ENCODE measurements at places on chromosomes 1 and 21.

DNA sequence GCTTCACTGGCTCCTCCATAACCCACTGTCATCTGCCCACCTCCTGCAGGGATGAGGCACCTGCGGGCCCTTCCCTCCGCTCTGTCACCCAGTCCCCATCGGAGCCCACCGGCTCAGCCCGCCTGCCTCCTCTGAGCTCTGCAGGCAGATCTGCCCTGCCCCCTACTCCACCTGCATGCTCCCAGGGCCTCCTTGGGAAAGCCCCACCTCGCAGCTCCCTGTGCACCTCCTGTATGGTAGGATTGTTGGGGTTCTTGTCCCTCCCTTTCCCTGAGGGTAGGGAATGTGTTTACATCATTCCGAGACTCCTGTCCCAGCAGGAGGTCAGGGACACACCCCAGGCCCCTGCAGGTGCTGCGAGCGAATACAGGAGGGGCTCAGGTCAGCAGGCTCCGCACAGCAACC, 50.5 kb downstream of the SIK1 start:
- DNase-seq, result no peak

GRCh38 chr1:68378296-68379084, 71.3 kb downstream of the RPE65 start:
- DNase-seq, result peak; percentile 19

- no peak for DNase-seq
These were observed 9.7 kb downstream of the TNR start for GRCh38 chr1:175733722-175734121.

- no peak for DNase-seq
These were observed 1.1 kb downstream of the LGALS8 start for GRCh38 chr1:236524895-236525184.

GRCh38 chr1:228798548-228798947, 63.3 kb downstream of the RHOU start:
- no peak for DNase-seq

DNA sequence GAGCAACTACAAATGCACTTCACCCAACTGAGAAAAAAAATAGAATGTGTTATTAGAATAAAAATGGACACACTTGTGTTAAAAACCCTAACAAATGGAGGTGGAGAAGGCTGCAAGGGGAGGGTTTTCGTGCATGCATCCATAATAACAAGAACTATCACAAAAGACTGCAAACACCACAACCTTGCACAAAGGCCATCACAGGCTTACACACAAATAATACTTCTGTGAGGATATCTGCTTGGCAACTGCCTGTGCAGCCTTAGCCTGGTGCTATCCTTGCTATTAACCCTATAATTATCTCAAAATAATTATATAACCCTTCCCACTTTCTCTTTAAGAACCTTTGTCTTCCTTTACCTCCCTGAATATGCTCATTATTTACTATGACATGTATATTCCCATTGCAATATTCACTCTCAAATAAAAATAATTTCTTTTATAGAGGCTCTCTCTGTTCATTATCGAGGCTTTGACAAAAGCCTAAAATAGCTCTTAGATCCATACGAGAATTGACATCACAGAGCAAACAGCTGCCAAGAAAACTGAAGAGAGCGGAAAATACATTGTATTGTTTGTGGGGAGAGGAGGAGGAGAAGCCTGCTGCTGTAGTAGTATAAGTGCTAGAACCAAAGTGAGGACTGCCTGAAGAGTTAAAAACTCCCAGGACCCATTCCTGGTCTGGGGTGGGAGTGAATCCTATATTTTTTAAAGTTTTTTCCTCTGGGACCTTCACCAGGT, 1768.7 kb downstream of the BRINP3 start:
- no peak for DNase-seq

DNA sequence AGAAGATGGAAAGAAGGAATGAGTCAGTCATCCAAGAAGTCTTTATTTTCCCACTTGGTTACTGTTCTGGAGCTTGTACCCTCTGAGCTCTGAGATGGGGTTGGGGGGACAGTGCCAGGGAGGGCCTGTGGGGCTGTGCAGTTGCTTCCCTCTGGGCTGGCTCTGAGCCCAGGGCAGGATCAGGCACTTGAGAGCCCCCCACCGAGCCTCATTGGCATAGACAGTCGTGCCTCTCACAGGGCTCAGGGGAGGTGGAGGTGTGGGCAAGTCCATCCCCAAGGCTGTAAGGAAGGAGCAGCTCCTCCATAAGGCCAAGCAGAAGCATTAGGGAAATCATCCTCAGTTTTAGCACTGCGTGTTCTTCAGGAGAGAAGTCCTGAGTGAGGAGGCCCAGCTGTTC, 2.5 kb upstream of the ARL8A start:
- DNase-seq, result no peak

GRCh38 chr1:107263291-107263915, 122.6 kb downstream of the NTNG1 start:
- no peak for DNase-seq

GRCh38 chr1:181612100-181612499, 128.8 kb downstream of the CACNA1E start:
- DNase-seq, result no peak
